Stimulated activated CD4-positive, alpha-beta T cell treated with anti-CD3 and anti-CD28 coated beads, Interleukin-15, amount 100 ng/mL, for 1 hour (primary cell): ENCODE measurements at places on chromosomes 5 and 9.

- DNase-seq = no peak
Observed at GRCh38 chr9:106104887-106105286, 410.5 kb downstream of the TMEM38B start.

GRCh38 chr5:89320421-89321277 is 437.7 kb upstream of the MEF2C start:
- no peak for DNase-seq

DNA sequence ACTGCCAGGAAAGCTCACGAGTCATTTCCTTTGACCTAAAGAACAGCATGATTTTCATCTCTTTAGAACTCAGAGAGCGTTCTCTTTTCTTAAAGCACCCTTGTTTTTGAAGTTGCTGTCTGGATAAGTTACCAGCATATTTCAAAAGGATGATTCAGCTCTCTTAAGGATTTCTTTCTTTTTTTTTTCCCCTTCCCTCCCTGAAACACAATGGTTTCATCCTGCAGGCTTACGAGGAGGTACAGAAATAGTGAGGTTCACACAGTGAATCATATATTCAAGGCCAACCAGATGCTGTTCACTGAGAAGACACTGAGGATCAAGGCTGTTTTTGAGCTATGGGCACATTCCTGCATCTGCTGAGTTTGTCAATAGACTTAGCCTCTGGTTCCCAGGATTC is 257.2 kb downstream of the KIF4B start:
- DNase-seq = no peak

GRCh38 chr9:114283551-114284111 is 39.3 kb upstream of the ORM1 start:
- no peak for DNase-seq

- DNase-seq = no peak
Observed at GRCh38 chr5:35134278-35135030, 86.7 kb upstream of the AGXT2 start.
